Fibroblast of gingiva (primary cell): ENCODE measurements at places on chromosomes 6 and 20.

- DNase-seq = no peak
These were observed 54.1 kb downstream of the BPIFB1 start for GRCh38 chr20:33337119-33337518.

DNA sequence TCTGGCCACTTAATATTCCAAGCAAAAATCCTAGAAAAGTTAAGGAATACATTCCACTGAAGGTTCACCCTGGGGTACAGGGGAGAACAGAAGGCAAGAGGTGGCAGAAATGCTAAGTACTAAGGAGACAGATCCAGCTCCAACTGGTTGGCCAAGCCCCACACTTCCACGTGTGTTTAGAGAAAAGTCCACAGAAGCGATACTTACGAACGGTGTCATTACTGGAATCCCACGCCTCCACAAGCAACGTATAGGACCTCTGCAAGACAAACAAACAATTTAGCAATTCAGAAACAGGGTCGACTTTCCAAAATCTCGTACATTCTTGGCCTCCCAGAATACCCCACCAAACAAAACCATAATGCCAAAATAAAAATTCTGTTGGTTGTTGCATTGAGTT is 10.0 kb downstream of the JAG1 start:
- no peak for DNase-seq

DNA sequence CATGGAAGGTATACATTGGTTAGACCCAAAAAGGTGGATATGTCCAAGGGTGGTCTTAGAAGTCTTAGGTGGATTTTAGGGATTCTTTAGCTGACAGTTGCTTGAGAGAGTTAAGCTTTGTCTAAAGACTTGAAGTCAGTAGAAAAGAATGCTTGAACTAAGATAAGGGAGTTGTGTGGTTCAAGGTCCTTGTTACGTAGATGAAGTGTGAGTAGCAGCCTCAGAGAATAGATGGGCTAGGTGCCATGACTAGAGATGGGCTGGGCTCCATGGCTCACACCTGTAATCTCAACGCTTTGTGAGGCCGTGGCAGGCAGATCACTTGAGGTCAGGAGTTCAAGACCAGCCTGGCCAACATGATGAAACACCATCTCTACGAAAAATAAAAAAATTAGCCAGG is 1.7 kb downstream of the SHLD1 start:
- no peak for DNase-seq

- no peak for DNase-seq
These were observed 167.3 kb downstream of the ARHGAP18 start for GRCh38 chr6:129542705-129543104.

- DNase-seq = peak; percentile 30
These were observed 38.0 kb downstream of the SLC9A8 start for GRCh38 chr20:49850463-49851230.
